ENCODE measurements at places on chromosomes 16 and 17.
A peak's percentile ranks its signal among the peaks of the same experiment; 100 is the strongest.

- DNase-seq = no peak
Observed at GRCh38 chr16:78004517-78004916, 17.8 kb upstream of the CLEC3A start.

- DNase-seq = no peak
Observed at GRCh38 chr17:50863221-50863843, 2.8 kb downstream of the TOB1 start.

- DNase-seq = no peak
Observed at GRCh38 chr17:29090750-29091605, 48.0 kb downstream of the PIPOX start.

GRCh38 chr17:80316927-80317705, 56.5 kb downstream of the RNF213 start:
- no peak for DNase-seq

GRCh38 chr16:23848958-23849357, 13.2 kb downstream of the PRKCB start:
- no peak for DNase-seq

GRCh38 chr17:28057731-28058246, 15.3 kb downstream of the NLK start:
- no peak for DNase-seq

DNA sequence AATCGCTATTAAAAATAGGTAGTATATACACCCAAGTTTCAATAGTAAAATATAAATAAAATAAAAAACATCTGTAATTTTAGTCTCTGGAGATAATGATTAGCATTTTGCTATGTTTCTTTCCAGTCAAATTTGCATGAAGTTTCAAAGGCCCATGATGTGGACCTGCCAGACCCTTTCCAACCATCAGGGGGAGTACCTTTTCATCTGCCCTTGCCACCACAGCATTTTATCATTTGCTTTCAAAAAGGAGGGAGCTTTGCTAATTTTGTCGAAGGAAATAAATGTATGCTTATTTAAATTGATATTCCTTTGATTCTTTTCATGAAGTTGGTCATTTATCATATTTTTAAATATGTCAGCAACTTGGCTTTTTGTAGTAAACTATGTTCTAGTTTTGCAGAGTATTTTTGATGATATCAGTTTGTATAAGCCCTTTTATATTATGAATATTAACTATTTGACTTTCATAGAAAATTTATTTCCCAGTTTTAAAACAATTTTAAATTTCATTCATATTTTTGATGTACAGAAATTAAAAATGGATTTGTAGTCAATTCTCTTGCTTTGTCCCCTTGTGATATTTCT, 115.2 kb upstream of the NETO2 start:
- DNase-seq = no peak

- DNase-seq = peak; percentile 50
Observed at GRCh38 chr16:4505356-4506147, 29.4 kb downstream of the HMOX2 start.

GRCh38 chr16:69123910-69124309, 8.5 kb downstream of the CHTF8 start:
- peak; percentile 43 for DNase-seq

- no peak for DNase-seq
Observed at GRCh38 chr17:32227910-32228309, 37.7 kb upstream of the RHBDL3 start.

- no peak for DNase-seq
Observed at GRCh38 chr17:11241611-11242226, 706 bp downstream of the SHISA6 start.

DNA sequence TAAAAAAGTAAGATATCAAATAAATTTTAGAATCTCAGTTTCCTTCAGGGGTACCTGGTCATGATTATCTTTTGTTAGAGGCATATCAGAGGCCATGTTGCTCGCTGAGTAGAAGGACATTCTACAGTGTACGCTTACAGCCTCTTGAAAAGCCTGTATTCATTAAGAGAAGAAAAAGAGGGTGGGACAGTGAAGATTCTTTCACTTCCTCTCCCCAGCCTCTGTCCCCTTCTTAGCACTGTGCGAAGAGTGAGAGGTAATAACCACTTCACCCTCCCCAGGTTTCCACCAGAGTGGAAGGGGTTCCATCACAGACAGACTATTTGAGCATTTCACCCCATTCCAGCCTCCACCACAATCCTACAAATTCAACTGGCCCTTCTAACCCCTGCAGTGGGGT, 4.8 kb upstream of the LPO start:
- no peak for DNase-seq

- DNase-seq = no peak
Observed at GRCh38 chr17:1605681-1606351, 22.8 kb downstream of the SLC43A2 start.

- no peak for DNase-seq
Observed at GRCh38 chr17:65277576-65277975, 140.4 kb downstream of the RGS9 start.

GRCh38 chr17:81341516-81342268, 46.6 kb upstream of the SLC38A10 start:
- DNase-seq = no peak
